ENCODE measurements at places on chromosomes 4 and X.
A peak's percentile ranks its signal among the peaks of the same experiment; 100 is the strongest.

DNA sequence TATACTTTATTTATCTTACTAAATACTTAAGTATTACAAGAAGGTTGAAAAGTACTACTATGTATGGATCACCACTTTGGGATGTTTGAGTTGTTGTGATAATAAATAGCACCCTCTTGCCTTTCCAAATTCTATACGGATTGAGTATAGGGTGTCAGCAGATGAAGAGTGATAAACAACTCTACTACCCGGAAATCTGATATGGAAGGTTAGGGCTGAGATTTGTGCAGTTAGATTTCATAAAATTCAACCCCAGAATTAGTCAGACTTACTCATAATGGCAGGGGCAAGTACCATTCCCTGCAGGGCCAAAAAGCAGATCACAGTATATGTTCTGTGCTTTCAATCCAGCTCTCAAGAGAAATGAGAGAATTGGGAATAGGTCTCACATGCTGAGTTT lies 1008.9 kb upstream of the PCDH7 start:
- DNase-seq = no peak

DNA sequence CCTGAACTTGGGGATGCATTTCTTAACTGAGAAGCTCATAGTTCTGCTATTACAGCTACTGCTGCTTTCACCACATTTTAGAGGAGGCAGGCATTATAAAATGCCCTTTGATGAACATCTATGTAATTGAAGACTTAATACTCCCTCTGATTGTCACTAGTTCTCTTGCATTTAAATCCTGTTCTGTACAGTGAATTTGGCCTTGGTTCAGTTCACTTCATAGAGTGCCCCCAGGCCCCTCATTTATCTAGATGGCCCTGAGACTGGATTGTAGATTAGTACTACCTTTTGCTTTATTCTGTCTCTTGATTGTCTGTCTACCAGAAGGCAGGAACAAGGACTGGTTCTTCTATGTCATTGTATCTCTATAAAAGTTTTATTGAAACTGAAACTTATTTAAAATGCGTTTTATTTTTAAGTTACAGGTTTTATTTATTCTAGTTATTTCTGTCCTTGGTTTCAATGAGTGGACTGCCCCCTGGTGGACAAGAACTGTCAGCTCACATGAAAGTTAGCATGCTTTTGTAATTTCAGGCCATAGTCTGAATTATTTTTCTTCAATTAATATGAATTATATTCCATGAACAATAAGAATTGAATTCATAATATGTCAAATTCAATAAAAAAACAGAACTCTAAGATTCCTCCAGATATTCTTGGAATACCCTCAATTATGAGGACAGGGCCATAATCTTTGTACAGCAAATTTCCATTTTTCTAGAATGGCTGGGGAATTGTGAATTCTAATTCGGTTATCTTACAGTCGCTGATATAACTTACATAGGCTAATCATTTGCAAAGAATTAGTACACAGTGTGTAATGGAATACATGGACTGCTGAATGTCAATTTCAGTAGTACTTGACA lies 47.2 kb upstream of the TMEM33 start:
- peak; percentile 41 for DNase-seq

- DNase-seq = no peak
Measured at GRCh38 chr4:1869530-1870327, 1.5 kb upstream of the NSD2 start.

DNA sequence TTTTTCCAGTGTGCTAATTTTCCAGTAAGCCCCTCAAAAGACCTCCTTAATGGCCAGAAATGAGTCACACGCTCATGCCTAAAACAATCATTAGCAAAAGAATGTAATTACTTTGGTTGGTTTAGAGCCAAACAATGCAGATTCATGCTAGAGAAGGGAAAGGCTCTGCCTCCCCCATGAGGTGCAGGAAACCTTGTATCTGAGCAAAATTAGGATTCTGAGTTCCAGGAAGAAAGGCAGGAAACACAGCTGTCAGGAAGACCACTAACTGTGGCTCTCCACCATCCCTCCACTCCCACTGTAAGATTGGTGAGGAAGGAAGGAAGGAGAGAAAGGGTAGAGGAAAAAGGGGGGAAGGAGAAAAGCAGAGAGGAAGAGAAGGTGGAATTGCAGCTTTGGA lies 104.9 kb upstream of the DHX15 start:
- no peak for DNase-seq

DNA sequence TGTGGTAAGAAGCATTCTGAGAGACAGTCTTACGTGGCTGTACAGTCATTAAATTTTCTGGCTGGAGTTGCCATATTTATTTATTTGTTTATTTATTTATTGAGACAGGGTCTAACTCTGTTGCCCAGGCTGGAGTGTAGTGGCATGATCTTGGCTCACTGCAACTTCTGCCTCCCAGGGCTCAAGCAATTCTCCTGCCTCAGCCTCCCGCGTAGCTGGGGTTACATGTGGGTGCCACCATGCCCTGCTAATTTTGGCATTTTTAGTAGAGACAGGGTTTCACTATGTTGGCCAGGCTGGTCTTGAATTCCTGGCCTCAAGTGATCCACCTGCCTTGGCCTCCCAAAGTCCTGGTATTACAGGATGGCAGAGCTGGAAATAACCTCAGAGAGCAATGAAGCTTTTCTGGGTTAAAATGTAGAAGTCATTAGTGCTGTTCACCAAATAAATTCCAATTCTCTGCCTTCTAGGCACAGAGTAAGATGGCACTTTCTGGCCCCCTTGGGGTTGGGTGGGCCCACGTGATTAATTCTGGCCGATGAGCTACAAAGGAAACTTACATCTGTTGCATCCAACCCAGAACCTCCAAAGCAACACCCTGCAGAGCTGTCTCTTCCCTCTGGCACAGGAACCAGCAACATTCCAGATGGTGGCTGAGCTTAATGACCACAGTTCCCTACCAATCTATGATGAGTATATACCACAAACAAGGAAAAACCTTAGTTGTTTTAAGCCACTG lies 4.5 kb downstream of the MRFAP1 start:
- DNase-seq = no peak

GRCh38 chrX:16786791-16787735 lies 797 bp downstream of the TXLNG start:
- peak; percentile 31 for DNase-seq

DNA sequence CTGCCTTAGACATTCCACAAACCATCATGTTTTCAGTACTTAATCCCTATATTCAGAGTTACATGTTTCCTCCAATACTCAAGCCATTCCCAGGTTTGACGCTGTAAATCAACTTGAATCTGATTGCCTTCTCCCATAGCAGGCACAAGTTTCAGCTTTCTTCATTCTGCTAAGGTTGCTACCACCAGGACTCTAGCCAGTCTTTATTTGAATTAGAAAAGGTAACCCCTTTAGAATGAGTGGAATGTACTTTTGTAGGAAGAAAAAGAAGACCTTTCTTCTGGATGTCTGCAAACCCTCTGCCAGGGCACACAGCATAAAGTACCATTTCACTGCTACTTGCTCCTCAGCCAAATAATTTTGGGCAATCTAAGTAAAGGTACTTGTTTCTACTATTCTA lies 10.7 kb upstream of the RBMXL3 start:
- DNase-seq = no peak

GRCh38 chr4:85720735-85721134 lies 245.8 kb downstream of the ARHGAP24 start:
- DNase-seq = no peak

- no peak for DNase-seq
Measured at GRCh38 chr4:170875868-170876267, 786.1 kb upstream of the AADAT start.

GRCh38 chrX:152904151-152905080 lies 6.5 kb downstream of the ZNF185 start:
- peak; percentile 45 for DNase-seq

DNA sequence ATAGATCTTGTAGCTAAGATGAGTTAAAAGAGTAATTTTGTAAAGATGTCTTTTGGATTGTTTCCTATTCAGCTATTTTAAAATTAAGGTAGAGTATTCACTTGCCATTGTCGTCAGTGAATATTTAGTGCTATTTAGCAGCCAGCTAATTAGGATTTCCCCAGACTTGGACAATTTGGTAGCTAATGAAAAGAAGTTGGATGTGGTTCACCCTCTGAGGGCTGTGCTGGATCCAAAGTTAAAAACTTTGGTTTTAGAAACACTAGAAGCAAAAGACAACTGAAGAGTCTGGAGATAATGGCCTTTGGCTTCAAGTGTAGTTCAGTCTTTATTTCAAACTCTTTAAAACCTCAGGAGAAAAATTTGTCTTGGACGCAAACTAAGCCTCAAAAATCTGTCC lies 41.3 kb downstream of the ATG4A start:
- no peak for DNase-seq

GRCh38 chr4:89277412-89277811 lies 30.2 kb downstream of the GPRIN3 start:
- DNase-seq = no peak

DNA sequence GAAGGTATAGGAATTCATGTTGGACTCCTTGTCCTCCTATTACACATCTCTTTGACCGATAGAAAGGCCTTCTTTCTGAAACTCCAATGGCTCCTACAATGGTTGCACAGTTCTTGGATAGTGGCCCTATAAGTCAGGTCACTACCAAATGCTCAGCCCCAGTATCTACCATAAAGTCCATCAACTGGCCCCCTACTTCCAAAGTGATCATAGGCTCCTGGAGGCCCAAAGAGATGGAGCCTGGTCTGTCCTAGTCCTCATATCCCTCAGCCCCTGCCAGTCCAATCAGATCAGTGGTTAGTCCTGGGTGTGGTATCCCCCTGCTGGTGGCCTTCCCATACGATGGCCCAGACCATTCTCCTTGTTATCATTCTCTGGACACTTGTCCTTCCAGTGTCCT lies 30.3 kb downstream of the SULT1E1 start:
- DNase-seq = no peak

DNA sequence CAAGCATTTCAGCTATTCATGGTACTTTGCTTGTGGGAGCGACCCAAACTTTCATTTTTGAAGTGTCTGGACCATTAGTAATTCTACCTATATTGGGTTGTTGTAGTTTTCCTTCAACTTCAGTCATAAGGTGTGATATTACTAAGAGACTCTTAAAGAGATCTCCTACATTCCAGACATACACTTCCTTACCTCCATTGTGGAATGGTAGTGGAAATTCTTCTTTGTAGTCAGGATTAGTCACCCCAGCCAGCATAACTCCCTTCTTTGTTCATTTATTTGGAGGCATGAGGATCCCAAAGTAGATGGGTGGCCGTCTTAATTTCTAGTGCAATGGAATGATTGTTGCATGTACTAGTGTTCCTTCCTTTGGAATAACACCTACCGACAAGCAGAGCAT lies 991.4 kb downstream of the ARAP2 start:
- no peak for DNase-seq

- DNase-seq = no peak
Measured at GRCh38 chr4:2280531-2281300, 18.8 kb upstream of the MXD4 start.

- no peak for DNase-seq
Measured at GRCh38 chrX:13254076-13254785, 65.6 kb downstream of the ATXN3L start.

Data from activated naive CD8-positive, alpha-beta T cell treated with anti-CD3 and anti-CD28 coated beads, Interleukin-2, amount 50 U/mL, for 24 hours (primary cell).